ENCODE measurements at places on chromosomes 12 and 14.

DNA sequence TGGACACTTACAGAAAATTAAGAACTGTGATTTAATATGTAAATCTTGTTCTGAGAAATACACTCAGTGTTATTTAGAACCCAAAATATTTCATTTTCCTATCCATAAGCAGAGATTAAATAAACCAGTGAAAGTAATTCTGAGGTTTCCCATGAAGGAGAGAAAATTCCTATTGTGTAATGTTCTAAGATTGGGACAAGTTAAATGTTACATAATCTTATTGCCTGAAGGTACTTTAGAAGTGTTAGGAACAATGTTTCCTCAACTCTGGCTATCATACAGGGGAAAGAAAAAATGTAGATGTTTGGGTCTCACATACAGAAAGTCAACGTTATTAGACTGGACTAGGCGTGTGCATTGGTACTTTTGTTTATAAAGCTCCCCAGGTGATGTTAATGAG, 281.9 kb upstream of the SYT10 start:
- H3K27ac ChIP-seq = no peak overlapping the region
- H3K27me3 ChIP-seq = no peaks in the 10 kb centered on the region
- H3K36me3 ChIP-seq = no peaks in the 10 kb centered on the region
- H3K4me1 ChIP-seq = no peaks in the 10 kb centered on the region

GRCh38 chr12:125187780-125188741, 122.8 kb downstream of the AACS start:
- H3K27me3 ChIP-seq = peaks cover 59% of the 10 kb centered on the region
- no peak overlapping the region for H3K27ac ChIP-seq
- no peak for DNase-seq
- H3K36me3 ChIP-seq = no peaks in the 10 kb centered on the region
- peaks cover 29% of the 10 kb centered on the region for H3K4me1 ChIP-seq

- peaks cover 9% of the 10 kb centered on the region for H3K4me1 ChIP-seq
- H3K27me3 ChIP-seq = no peaks in the 10 kb centered on the region
- H3K27ac ChIP-seq = peak overlapping the region; percentile 33
- H3K4me3 ChIP-seq = no peak overlapping the region
- H3K36me3 ChIP-seq = no peaks in the 10 kb centered on the region
Measured at GRCh38 chr12:89252284-89252683, 100.0 kb downstream of the DUSP6 start.

GRCh38 chr14:29706700-29707099, 220.9 kb downstream of the PRKD1 start:
- no peak overlapping the region for H3K4me3 ChIP-seq
- H3K4me1 ChIP-seq = no peaks in the 10 kb centered on the region
- no peaks in the 10 kb centered on the region for H3K27me3 ChIP-seq
- DNase-seq = no peak

DNA sequence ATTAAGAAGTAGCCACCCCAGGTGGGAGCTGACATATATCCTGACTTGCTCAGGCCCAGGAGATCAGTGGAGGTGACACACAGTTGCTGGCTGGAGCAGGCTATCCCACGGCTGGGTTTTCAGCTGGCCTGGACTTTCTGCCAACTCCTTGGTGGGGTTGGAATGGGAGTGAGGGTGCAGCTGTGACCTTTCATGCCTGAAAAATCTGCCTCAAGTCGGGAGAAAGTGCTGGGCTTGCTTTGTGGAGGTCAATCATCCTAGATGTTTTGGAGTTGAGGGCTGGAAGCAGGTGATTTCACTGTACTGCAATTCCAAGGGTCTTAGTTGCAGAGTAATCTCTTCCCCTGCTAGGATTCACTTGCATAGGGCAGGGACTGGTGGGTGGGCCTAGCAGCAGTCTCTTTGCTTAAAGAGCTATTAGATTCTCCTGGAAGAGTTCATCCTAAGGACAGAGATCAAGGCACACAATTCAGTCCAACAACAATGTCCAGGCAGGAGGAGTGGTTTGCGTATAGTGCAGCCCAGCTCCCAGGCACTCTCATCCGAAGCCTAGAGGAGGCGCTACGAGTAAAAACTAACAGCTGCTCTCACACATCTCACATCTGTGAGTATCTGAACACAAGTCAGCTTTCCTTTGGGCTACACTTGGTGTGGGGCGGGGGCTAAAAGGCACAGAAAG, 98.1 kb downstream of the GAS2L3 start:
- H3K27me3 ChIP-seq = peaks cover 4% of the 10 kb centered on the region
- H3K4me3 ChIP-seq = no peak overlapping the region
- no peaks in the 10 kb centered on the region for H3K4me1 ChIP-seq
- no peak overlapping the region for H3K27ac ChIP-seq

GRCh38 chr14:20614038-20614840, 23.1 kb upstream of the RNASE12 start:
- peak overlapping the region; percentile 77 for H3K27ac ChIP-seq
- no peak for DNase-seq
- H3K4me1 ChIP-seq = peaks cover 10% of the 10 kb centered on the region
- H3K27me3 ChIP-seq = no peaks in the 10 kb centered on the region
- no peaks in the 10 kb centered on the region for H3K36me3 ChIP-seq

DNA sequence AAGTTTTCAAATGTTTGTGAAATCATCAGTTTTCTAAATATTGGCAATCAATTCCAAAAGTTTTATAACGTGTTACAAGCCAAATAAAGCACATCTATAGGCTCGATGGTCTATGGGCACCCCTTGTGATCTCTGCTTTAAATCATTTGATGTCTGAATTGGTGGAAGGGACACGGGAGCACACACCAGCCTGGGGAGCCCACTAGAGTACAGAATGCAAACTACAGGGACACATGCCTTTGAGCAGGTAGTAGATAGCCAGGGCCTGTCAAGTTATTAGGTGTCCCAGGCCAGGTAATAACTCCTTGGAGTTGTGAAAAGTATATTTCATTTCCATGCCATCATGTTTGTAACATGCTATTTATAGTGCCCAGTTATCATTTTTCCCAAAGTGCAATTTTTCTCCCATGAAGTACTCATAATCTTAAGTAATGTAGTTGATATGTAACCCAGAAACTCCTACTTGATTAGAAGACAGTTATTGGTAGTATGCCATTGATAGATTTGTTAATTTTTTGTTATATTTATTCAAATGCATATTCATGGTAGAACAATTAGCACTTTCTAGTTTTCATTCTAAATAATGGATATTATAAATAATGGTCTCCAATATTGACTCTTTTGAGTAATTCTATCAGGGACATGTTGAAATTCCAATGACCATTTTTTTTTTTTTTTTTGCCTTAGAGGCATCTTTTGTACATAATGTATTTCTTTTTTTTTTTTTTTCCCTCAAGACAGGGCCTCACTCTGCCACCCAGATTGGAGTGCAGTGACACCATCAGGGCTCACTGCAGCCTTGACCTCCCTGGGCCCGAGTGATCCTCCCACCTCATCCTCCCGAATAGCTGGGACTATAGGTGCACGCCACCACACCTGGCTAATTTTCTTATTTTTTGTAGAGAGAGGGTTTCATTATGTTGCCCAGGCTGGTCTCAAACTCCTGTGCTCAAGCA, 96.9 kb upstream of the FGD4 start:
- DNase-seq = no peak
- H3K4me1 ChIP-seq = no peaks in the 10 kb centered on the region
- H3K27me3 ChIP-seq = no peaks in the 10 kb centered on the region
- no peaks in the 10 kb centered on the region for H3K36me3 ChIP-seq

- H3K27me3 ChIP-seq = no peaks in the 10 kb centered on the region
- DNase-seq = no peak
- no peaks in the 10 kb centered on the region for H3K4me1 ChIP-seq
- no peaks in the 10 kb centered on the region for H3K36me3 ChIP-seq
- H3K4me3 ChIP-seq = no peak overlapping the region
- H3K27ac ChIP-seq = no peak overlapping the region
Measured at GRCh38 chr14:86675059-86675458, 1145.1 kb downstream of the FLRT2 start.

GRCh38 chr12:120230326-120230973, 29.5 kb upstream of the RPLP0 start:
- peak overlapping the region; percentile 95 for H3K27ac ChIP-seq
- DNase-seq = peak; percentile 91
- no peaks in the 10 kb centered on the region for H3K27me3 ChIP-seq
- peaks cover 97% of the 10 kb centered on the region for H3K4me1 ChIP-seq
- H3K36me3 ChIP-seq = no peaks in the 10 kb centered on the region

GRCh38 chr12:122147514-122148290, 26.3 kb downstream of the IL31 start:
- H3K4me1 ChIP-seq = no peaks in the 10 kb centered on the region
- H3K36me3 ChIP-seq = peaks cover 13% of the 10 kb centered on the region
- DNase-seq = no peak

DNA sequence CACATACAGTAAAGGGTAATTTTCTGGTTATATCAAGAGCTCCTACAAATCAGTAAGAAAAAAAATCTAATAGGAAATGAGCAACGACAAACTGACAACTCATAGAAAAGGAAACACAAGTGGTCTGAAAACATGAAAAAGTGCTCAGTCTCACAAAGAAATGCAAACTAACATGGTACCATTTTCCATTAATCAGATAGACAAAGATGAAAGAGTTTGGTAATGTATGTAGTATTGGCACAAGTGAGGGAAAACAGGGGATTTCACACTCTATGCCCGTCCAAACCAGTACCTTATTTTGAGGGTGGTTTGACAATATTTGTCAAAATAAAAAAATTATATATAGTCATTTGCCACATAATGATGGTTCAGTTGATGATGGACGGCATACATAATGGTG, 13.2 kb downstream of the PTPN11 start:
- no peak for DNase-seq
- no peak overlapping the region for H3K27ac ChIP-seq
- H3K4me1 ChIP-seq = no peaks in the 10 kb centered on the region
- H3K36me3 ChIP-seq = no peaks in the 10 kb centered on the region
- H3K27me3 ChIP-seq = no peaks in the 10 kb centered on the region

GRCh38 chr14:58146399-58146798, 5.6 kb downstream of the ARMH4 start:
- no peak overlapping the region for H3K4me3 ChIP-seq
- H3K27ac ChIP-seq = no peak overlapping the region
- no peaks in the 10 kb centered on the region for H3K27me3 ChIP-seq
- peaks cover 3% of the 10 kb centered on the region for H3K4me1 ChIP-seq
- H3K36me3 ChIP-seq = no peaks in the 10 kb centered on the region

DNA sequence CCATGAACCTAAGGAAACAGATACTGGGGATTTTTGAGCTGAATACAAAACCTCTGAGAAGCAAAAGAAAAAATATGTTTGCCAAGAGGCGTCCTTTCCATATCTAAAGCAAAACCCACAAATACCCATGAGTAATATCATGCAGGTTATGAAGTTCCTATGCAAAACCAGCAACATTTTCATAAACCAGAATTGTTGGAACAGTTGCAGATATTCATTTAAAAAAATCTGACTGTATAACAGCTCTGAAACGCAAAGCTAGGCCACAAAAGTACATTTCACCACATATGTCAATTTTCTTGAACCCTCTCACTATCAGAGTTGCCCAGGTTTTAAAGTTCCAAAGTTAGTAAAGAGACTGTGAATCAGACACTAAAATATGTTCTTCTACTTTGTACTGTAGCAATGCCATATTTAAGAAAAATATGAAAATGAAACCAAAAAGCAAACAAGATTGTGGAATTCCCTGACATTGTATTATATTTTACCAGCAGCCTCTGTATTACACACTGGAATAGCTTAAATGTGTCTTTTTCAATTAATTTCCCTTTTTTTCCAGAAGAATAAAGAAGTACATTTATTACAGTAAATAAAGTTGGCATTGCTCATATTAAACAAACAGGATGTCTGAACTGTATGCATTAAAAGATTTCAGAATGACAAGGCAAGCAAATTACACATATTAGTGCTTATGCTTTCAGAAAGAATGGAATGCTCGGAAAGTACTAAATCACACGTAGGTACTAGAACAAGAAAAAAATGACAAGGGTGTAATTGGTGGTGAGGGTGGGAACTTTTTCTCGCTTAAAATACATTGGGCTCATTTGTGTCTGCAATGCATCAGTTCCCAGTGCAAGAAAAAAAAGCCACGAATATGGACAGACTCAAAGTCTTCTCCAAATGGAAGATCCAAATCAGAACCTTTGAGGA, 33.6 kb upstream of the HIF1A start:
- no peak overlapping the region for H3K4me3 ChIP-seq
- no peaks in the 10 kb centered on the region for H3K27me3 ChIP-seq
- H3K4me1 ChIP-seq = no peaks in the 10 kb centered on the region
- no peak for DNase-seq

GRCh38 chr12:12608557-12608957, 3.1 kb upstream of the CREBL2 start:
- H3K27ac ChIP-seq = no peak overlapping the region
- no peak for DNase-seq
- H3K27me3 ChIP-seq = no peaks in the 10 kb centered on the region

DNA sequence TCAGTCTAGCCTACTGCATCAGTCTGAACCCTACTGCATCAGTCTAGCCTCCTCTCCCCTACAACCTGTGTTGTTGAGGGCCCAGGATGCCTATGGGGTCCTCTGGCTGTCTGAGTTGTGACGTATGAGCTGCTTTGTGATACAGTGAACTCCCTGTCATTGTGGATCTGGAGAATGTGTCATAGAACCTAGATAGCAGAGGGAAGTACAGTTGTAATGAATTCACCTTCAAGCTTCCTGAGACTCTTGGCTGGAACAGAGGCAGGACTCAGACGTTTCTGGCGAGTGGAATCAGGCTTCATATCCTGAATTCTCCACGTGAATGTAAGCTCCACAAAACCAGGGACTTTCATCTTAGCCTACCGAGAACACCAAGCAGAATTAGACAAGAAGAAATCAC, 17.0 kb downstream of the TBK1 start:
- H3K4me3 ChIP-seq = no peak overlapping the region
- H3K27ac ChIP-seq = no peak overlapping the region
- H3K4me1 ChIP-seq = no peaks in the 10 kb centered on the region
- peaks cover 21% of the 10 kb centered on the region for H3K36me3 ChIP-seq

- no peaks in the 10 kb centered on the region for H3K36me3 ChIP-seq
- H3K27ac ChIP-seq = no peak overlapping the region
- no peak overlapping the region for H3K4me3 ChIP-seq
- no peaks in the 10 kb centered on the region for H3K27me3 ChIP-seq
Measured at GRCh38 chr12:104423809-104424208, 32.9 kb upstream of the CHST11 start.

DNA sequence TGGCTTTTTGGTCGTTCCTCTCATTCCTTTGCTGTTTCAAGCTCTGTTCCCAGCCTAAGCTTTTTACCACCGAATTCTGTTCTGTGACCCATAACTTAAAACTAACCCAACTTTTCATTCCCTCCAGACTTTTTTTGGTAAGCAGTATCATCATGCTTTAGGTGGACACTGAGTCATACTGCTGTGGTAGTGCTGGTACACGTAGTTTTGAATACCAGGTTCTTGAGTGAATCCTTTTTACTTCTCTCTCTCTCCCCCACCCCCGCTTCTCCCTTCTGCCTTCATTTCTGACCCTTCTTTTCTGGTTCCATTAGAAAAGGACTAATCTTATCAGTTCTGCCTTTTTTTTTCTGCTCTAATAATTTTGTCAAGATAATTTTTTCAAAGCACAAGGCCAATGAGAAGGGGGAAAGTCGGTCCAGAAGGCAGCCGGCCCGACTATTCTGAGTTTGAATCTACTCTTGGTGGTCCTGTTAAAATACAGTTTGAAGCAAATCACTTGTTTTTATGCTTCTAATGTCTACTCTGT, 2.3 kb upstream of the MDM2 start:
- no peaks in the 10 kb centered on the region for H3K27me3 ChIP-seq
- H3K4me3 ChIP-seq = no peak overlapping the region
- peaks cover 11% of the 10 kb centered on the region for H3K36me3 ChIP-seq
- no peak for DNase-seq

- H3K36me3 ChIP-seq = no peaks in the 10 kb centered on the region
- no peaks in the 10 kb centered on the region for H3K4me1 ChIP-seq
- no peak overlapping the region for H3K27ac ChIP-seq
- peak; percentile 53 for DNase-seq
Measured at GRCh38 chr14:101193845-101194372, 290.4 kb upstream of the RTL1 start.

Measured in sigmoid colon (tissue), 7 donors.